ENCODE measurements at places on chromosomes 16 and 17.

DNA sequence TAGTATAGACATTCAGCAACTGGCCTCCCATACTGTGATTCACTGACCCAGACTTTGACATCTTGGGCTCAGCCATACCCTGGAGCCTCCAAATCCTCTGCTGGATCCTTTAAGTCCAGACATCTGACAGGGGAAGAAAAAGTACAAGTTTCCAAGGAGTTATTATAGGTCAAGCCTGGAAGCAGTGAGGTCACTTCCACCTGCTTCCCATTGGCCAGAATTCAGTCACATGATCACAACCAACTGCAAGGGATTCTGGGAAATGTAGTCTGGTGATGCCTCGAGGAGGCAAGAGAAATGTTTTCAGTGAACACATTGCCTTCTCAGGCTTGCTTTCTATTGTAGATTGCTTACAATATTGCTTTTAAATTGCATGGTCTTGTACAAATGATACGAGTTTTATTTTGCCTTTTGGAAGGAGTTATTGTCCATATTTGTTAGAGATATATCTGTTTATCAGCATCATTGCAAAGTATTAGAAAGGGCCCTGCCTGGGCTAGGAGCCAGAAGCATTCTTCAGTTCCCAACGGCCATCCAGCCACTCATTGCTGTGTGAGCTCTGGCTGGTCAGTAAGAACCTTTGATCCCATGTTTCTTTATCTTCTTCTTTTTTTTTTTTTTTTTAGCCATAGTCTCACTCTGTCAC is 696.9 kb downstream of the WWOX start:
- DNase-seq: no peak

DNA sequence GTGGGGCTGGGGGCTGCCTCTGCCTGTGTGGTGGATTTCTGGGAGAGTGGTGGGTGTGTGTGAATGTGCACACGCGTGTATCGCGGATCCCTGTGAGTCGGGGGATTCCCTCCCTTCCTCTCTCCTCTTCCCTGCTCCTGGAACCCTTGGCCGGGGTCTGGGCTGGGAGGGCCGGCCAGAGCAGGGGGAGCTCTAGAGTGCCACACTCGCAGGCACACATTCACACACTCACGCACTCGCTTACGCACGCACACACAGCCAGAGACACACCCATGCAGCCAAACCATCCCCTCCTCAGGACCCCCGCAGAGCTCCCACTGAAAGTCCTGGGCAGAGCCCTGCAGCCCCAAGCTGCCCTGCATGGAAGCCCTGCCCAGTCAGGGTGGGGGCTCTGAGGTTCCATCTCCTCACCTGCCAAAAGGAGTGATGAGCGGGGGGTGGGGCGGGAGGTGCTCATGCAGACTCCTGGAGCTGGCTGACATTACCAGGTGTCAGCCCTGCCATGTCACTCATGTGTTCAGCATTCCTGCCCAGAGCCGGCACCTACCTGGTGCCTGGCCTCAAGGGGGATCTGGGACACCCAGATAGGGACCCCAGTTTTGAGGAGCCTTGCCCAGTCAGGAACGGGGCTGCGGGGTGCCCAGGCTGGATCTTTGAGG is 1.9 kb downstream of the NECAB2 start:
- DNase-seq: no peak

DNA sequence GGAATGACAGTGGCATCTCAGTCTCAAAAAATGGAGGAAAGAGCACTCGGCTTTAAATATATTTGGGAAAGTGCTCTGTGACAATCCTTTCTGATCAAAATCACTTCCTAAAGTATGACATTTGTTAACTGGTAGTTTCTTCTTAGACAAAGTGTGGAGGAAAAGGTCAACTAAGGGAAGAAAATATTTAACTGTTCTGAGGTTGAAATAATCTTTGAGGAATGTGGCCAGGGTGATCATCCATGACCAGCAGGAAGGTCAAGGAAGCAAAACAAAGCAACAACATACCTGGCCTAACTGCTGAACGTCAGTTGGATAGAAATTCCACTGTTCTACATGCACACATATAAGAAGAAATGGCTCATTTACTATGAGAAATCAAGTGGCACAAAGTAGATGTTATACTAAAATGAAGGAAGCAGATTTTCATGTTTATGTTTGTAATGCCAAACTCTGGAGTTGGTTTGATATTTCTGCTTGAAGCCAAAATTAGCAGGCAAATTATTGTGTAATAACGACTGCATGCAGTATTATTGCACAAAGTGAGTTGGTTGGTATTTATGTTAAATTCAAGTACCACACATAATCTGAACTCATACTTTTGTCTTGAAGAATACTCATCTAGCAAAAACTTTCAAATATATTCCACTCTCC is 87.3 kb upstream of the CORO6 start:
- DNase-seq: no peak

DNA sequence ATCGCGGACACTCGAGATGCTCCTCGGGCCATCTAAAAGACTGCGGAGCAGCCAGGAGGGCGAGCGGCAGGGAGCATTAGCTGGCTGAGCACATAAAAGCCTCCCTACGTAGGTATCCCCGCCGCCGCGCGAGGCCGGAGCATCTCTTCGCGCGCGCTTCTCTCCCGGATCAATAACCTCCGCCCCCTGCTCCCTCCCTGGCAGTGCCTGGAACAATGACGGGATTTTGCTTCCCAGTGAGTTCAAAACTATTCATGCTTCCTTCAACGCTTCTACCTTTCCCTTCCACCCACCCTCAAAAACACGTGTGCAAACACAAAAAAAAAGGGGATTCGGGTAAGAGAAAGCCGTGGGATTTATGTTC is 984 bp downstream of the CENPV start:
- no peak for DNase-seq

DNA sequence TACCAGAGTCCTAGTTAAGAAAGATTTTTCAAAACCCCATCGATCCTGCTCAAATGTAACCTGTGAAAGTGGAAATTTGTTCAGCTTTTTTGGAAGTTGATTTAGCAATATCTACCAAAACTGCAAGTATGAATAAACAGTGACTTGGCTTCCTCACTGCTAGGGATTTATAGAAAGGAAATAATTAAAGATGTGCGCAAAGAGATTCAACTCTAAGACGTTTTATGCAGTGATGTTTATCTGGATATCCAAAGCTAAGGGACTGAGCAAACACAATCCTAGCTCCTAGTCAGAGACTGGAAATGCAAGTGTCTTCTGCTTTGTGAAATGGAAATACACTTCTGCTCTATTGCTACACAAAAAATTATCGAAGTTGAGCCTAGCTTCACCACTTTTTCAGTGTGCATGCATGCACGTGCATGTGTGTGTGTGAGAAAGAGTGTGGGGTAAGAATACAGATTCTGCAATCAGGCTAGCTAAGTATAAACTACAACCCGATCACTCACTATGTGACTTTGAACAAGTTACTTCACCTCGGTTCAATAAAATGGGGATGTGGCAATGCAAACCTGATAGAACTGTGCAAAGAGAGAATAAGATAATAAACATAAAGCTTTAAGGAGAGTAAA is 52.1 kb upstream of the FOXF1 start:
- DNase-seq: no peak

- DNase-seq: peak; percentile 84
Observed at GRCh38 chr17:77726549-77727006, 231.9 kb upstream of the TNRC6C start.

GRCh38 chr16:78562650-78563049 is 463.2 kb downstream of the WWOX start:
- no peak for DNase-seq

- DNase-seq: no peak
Observed at GRCh38 chr16:63617047-63617989, 1504.5 kb downstream of the CDH11 start.

GRCh38 chr17:8905331-8905730 is 37.9 kb upstream of the PIK3R6 start:
- peak; percentile 79 for DNase-seq

- no peak for DNase-seq
Observed at GRCh38 chr16:81311762-81312161, 3.0 kb upstream of the GAN start.

DNA sequence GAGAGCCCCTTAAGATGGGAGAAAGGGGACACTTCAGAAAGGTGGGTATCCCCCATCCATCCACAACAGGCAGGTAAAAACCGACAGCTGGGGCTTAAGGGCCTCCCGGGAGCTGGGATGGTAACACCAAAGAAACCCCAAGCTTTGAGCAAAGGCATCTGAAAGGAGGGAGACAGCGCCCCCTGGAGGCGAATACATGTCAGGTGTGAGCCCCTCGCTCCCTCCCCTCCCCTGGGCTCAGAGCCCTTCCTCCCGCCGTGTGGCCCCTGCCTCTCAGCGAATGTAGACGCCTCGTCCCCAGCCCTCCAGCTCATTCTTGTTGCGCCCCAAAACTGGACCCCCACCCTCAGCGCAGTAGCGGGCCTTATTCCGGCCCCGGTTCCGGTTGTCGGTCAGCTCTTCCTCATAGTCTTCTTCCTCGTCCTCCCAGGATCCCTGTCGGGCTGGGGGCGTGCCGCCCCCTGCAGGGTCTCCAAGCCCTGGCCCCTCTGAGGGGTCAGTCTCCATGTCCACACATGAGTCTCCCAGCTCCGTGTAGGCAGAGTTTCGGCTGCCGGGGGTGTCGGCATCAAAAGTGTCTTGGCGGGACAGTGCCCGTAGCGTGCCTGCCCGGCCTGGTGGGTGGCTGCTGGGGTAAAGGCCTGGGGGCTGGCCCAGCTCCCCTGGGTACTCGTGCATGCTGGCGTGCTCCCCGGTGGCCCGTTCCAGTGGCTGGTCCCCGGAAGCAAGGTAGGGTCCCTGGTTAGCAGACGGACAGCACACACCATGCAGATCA is 9.1 kb upstream of the ARL5C start:
- no peak for DNase-seq

DNA sequence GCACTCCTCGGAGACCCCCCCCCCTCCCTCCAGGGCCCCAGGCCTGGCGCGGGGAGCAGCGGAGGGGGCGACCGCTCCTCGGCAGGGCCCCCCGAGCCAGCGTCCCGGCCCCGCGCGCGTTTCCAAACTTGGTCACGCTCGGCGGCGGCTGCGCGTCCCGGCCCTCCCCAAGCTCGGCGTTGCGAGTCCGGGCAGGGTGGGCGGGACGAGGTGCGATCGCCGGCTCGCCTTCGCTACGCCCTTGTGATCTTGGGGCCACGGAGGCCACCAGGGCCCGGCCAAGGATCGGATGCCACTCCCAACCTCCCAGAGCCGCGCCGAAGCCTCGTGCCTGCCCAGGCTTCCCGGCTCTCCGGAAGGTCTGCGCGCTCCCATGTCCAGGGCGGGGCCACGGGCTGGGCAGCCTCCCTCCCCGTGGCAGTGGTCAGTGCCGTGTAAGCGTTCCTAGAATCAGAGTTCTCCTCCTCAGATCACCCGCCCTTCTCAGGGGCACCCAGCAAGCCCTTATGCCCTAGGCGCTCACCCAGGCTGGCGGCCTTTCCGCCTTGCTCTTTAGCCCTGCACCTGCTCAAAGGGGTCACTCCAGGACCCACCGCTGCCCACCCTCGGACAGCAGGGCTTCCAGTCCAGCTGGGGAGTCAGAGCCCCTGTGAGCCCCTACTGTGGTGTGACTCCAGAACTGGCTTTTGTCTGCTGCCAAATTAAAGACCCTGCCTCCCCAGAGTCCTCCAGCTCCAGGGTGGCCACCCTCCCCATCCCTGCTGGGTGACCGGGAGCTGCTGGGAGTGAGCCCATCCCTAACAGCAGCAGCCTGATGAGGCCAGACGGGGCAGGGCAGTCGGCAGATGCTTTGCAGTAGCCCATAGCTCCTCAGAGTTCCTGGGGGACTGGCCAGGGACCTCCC is 12.2 kb upstream of the MRPS23 start:
- DNase-seq: peak; percentile 89

DNA sequence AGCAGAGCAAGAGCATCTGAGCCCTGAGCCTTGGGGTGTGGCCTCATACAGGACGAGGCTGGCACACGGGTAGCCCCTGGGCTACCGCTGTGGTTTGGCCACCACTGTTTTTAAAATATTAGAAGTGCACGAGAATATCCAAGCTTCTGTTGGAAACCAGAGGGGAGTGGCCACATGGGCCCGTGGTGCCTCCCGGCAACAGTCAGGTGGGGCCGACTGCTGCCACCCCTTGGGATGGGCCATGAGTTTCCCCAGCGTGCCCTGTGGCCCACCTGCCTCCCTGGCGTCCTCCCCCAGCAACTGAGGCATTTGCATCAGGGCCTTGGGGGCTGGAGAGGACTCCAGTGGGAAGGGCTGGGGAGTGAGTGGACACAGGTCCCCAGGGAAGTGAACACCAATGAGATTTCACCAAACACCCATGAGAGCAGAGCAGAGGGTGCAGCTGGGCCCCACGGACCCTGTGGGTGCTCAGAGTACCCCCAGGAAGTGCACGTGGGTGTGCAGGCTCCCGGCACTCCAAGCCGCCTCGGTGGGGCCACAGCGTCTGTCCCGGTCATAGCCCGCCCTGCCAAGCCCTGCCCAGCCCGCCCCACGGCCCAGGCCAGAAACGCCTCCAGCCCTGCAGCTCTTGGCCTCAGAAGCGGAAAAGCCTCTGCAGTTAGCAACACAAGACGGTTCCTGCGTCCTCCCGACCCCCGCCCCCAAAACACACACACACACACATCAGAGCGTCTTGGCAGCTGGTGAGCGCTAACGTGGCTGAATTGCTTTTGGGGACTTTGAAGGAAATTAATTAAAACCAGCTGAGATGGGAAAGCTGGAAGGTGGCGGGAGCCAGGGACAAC is 22.7 kb downstream of the ZNF469 start:
- no peak for DNase-seq

GRCh38 chr17:45867702-45868101 is 23.0 kb downstream of the SPPL2C start:
- DNase-seq: no peak

DNA sequence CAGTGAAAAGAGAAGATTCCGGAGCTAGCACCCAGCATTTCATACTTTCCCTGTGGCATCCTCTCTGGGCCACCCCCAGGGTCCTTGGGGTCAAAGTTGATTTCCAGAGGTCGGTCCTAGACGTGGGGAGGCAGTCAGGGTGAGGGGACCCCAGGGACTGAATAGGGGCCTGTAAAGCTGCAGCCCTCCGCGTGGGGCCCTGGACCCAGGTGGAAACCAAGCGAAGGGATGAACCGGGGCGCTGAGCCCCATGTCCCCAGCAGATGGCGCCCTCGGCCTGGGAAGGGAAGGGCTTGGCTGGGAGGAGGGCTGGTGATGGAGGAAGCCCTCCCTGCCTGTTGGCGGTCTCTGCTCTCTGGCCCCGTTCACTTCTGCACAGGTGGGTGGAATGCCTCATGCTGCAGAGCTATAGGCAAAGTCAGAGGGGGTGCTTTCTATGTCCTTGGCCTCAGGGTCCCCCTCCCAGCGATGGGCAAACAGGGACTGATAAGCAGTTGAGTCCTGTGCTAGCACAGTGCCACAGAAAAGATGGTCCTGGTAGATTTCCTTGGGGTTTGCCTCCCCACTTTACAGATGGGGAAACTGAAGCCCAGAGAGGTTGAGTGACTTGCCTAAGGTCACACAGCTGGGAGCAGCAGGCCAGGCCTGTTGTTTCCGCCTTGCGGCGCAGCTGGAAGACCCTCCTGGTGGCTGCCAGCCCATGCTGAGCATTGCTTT is 163.4 kb upstream of the CIBAR2 start:
- no peak for DNase-seq

DNA sequence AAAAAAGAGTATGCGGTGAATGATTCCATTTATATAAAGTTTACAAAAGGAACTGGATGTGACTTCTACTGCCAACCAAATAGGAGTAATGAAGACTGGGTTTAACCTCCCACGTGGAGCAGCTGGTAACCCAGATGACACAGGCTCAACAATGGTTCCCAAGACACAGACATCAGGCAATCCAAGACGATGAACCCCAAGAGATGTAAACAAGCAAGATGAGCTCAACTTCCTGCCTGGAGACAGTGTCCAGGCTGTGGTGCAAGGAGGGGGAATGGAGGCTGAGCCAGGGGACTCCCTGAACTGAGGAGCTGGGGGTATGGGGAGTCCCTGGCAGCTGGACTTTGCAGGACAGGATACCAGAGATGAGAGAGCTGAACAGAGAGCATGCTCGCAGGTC is 104.7 kb downstream of the LITAF start:
- DNase-seq: no peak

- no peak for DNase-seq
Observed at GRCh38 chr16:77234611-77235010, 35.4 kb downstream of the SYCE1L start.

All from vagina (tissue), 2 donors.